ENCODE measurements at places on chromosomes 6 and 20. TPM values are rescaled to one million over a fixed set of nuclear protein-coding genes. Genes with fewer than 3 reads are reported as not detected.

DNA sequence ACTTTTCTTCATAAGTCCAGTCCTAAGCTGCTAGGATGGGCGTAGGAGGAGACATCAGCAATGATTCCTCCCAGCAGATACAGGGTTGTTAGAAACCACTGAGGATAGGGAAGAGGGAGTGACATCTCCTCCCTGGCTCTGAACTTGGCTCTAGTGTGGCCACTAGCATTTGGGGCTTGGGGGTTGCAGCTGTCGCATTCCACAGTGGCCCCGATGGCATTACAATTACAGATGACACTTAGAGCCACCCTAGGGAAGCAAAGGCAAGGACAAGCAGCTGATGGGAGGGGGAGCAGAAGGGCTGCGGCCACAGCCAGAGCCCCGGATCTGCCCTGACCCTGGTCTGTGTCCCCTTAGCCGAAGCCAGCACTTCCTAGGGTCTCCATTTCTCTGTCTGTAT, 9.5 kb upstream of the CDKN1A start:
- peaks cover 11% of the 10 kb centered on the region for H3K4me1 ChIP-seq
- DNase-seq: no peak
- H3K27ac ChIP-seq: no peak overlapping the region
- no peaks in the 10 kb centered on the region for H3K36me3 ChIP-seq

GRCh38 chr6:143221698-143222097, 161.0 kb downstream of the AIG1 start:
- H3K36me3 ChIP-seq: no peaks in the 10 kb centered on the region
- no peak for DNase-seq
- no peak overlapping the region for H3K4me3 ChIP-seq
- H3K27ac ChIP-seq: no peak overlapping the region
- no peaks in the 10 kb centered on the region for H3K27me3 ChIP-seq
- no peaks in the 10 kb centered on the region for H3K4me1 ChIP-seq

Gene SLC35F1
- total RNA-seq: 68.7 TPM

GRCh38 chr20:39563349-39563748, 601.2 kb downstream of the DHX35 start:
- H3K4me3 ChIP-seq: no peak overlapping the region
- H3K4me1 ChIP-seq: no peaks in the 10 kb centered on the region
- no peak overlapping the region for H3K27ac ChIP-seq
- H3K27me3 ChIP-seq: no peaks in the 10 kb centered on the region
- H3K36me3 ChIP-seq: no peaks in the 10 kb centered on the region

DNA sequence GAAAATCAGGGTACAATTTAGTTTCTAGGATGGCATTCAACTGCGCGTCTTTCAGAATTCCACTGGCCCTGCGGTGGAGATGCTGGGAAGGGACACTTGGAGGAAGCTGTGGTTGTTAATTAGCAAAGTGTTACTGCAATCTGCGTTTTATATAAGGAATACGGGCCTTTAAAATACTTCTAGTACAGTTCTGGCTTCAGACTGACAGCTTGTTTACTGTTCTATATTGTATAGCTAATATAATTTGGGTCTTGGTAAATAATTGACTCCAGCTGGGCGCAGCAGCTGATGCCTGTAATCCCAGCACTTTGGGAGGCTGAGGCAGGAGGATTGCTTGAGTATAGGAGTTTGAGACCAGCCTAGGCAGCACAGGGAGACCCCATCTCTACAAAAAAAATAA, 63.7 kb downstream of the MYB start:
- no peak overlapping the region for H3K4me3 ChIP-seq
- no peaks in the 10 kb centered on the region for H3K27me3 ChIP-seq
- H3K27ac ChIP-seq: no peak overlapping the region
- DNase-seq: no peak
- H3K4me1 ChIP-seq: no peaks in the 10 kb centered on the region

DNA sequence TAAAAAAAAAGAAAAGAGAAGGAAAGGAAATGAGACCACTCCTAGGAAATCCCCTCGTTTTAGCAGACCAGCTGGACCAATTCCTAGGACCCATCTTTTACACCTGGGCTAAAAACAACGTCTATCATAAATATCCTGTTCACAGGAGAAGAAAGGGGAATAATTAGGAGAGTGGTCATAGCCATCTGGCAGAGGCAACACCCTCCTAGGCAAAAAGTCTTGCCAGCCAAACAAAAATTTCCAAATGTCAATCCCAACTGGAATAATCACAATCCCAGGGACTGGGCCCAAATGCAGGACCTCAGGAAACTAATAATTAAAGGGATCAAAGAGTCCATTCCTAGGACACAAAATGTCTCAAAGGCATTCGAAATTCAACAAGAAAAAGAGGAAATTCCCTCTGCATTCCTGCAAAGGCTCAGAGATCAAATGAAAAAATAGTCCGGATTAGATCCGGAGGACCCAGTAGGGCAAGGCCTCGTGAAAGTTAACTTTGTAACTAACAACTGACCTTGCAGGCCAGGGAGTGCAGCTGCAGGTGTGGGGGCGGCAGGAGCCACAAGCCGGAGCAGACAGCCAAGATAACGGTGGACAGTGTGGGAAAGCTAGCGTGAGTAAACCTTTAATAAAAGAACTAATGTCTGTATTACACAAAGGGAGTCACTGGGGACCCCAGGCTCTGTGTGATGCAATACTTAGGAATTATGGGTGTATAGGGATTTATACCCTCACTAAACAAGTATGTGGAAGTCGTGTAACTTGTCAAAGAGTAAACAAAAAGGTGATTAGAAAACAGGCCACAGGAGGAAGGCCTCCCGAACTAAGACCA, 11.7 kb downstream of the LCA5 start:
- H3K4me1 ChIP-seq: peaks cover 3% of the 10 kb centered on the region
- H3K36me3 ChIP-seq: no peaks in the 10 kb centered on the region
- H3K4me3 ChIP-seq: no peak overlapping the region
- no peak overlapping the region for H3K27ac ChIP-seq

GRCh38 chr20:51029963-51030920, 7.3 kb upstream of the KCNG1 start:
- H3K36me3 ChIP-seq: no peaks in the 10 kb centered on the region
- H3K27me3 ChIP-seq: peaks cover 25% of the 10 kb centered on the region
- no peaks in the 10 kb centered on the region for H3K4me1 ChIP-seq
- H3K4me3 ChIP-seq: no peak overlapping the region

Gene FAM209B
- total RNA-seq: 0.50 TPM

Gene SLCO4A1
- 2.8 TPM for total RNA-seq

Gene FLRT3
- total RNA-seq: 53.7 TPM

DNA sequence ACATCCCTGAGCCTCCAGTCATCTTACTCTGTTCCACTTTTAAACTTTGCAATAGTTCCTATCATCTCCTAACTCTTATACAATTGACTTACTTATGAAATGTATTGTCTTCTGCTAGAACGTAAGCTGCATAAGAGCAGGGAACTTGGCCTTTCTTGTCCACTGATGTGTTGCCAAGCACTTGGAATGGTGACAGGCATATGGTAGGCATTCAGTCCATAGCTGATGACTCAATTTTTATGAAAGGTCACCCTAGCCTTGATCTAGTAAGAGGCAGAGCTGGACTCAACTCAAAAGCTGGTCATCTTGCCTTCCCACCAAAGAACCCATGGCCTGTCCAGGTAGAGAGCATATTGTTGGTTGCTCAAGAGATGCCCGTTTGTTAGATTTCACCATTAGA, 82.4 kb upstream of the FAM184A start:
- no peaks in the 10 kb centered on the region for H3K4me1 ChIP-seq
- no peak overlapping the region for H3K27ac ChIP-seq
- H3K36me3 ChIP-seq: no peaks in the 10 kb centered on the region
- no peaks in the 10 kb centered on the region for H3K27me3 ChIP-seq
- H3K4me3 ChIP-seq: no peak overlapping the region

DNA sequence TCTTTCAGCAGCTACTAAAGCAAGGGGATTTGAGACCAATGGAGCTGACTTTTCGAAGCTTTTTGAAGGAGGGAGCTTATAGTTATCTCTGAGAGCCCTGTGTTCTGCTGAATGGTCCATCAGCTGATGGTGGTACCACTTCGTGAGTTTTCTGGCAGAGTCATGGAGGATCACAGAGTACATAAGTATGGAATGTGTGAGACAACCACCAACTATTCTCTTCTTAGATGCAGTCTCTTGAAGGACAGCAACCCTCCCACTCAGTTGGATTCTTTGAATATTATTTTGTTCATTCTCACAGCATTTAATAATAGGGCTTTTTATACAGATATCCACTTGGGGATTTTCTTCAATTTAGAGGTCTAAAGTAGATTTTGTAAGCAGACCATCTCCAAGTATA, 75.3 kb downstream of the ELOVL2 start:
- no peak for DNase-seq
- no peak overlapping the region for H3K27ac ChIP-seq
- no peaks in the 10 kb centered on the region for H3K4me1 ChIP-seq

- H3K4me3 ChIP-seq: no peak overlapping the region
- no peaks in the 10 kb centered on the region for H3K4me1 ChIP-seq
- H3K36me3 ChIP-seq: no peaks in the 10 kb centered on the region
- H3K27ac ChIP-seq: no peak overlapping the region
- no peaks in the 10 kb centered on the region for H3K27me3 ChIP-seq
- DNase-seq: no peak
Measured at GRCh38 chr20:5665417-5665816, 84.8 kb upstream of the SHLD1 start.

GRCh38 chr6:170235391-170236125, 55.3 kb downstream of the DLL1 start:
- H3K36me3 ChIP-seq: no peaks in the 10 kb centered on the region
- H3K4me3 ChIP-seq: no peak overlapping the region
- H3K27ac ChIP-seq: no peak overlapping the region
- no peak for DNase-seq
- H3K4me1 ChIP-seq: peaks cover 8% of the 10 kb centered on the region
- no peaks in the 10 kb centered on the region for H3K27me3 ChIP-seq

DNA sequence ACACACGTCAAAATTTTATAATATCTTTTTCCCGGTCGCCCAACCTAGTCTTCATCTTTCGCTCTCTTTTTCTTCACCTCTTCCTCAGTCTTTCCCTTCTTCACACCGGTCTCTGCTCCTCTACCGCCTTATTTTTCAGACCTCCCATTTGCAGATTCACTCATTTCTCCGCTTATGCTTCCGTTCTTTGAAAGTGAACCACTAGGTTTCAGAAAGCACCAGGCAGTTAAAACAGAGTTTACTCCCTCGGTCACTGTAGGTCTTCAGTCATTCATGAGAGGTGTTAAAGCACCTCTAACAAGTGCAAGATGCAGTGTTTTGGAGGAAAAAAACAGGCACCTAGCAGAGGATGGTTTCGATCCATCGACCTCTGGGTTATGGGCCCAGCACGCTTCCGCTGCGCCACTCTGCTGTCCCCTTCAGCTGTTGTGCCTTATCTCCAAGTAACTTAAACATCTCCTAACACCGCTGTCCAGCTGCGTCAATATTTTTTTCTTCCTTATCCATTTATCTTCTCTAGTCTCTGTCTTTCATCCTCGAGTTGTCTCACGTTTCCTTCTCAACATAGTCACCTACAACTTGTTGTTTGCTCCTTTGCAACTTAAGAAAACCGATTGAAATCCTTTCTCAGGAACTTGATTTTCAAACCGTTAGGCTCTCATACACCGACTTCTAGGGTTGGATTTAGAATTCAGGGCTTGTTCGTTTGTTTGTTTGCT, 119.7 kb upstream of the ZNF184 start:
- no peak overlapping the region for H3K4me3 ChIP-seq
- no peak overlapping the region for H3K27ac ChIP-seq
- peak; percentile 71 for DNase-seq

GRCh38 chr6:151292974-151293687, 53.4 kb downstream of the AKAP12 start:
- no peak overlapping the region for H3K4me3 ChIP-seq
- DNase-seq: no peak
- H3K27ac ChIP-seq: peak overlapping the region; percentile 81
- no peaks in the 10 kb centered on the region for H3K36me3 ChIP-seq
- H3K27me3 ChIP-seq: no peaks in the 10 kb centered on the region

Gene COL20A1
- total RNA-seq: 10.3 TPM

Gene GUCA1A
- total RNA-seq: 1.5 TPM

GRCh38 chr20:8661229-8661952, 407.5 kb upstream of the PLCB4 start:
- H3K4me3 ChIP-seq: no peak overlapping the region
- no peaks in the 10 kb centered on the region for H3K27me3 ChIP-seq
- no peak overlapping the region for H3K27ac ChIP-seq
- no peak for DNase-seq
- no peaks in the 10 kb centered on the region for H3K36me3 ChIP-seq
- no peaks in the 10 kb centered on the region for H3K4me1 ChIP-seq

- DNase-seq: no peak
- no peak overlapping the region for H3K27ac ChIP-seq
- no peaks in the 10 kb centered on the region for H3K27me3 ChIP-seq
- H3K4me3 ChIP-seq: no peak overlapping the region
Measured at GRCh38 chr6:4860387-4860786, 84.2 kb downstream of the CDYL start.

Gene CRIP3
- 8.4 TPM for total RNA-seq

Gene ID4
- total RNA-seq: 109 TPM

- H3K27me3 ChIP-seq: no peaks in the 10 kb centered on the region
- H3K4me1 ChIP-seq: no peaks in the 10 kb centered on the region
- no peak overlapping the region for H3K4me3 ChIP-seq
Measured at GRCh38 chr20:1664911-1665310, 7.3 kb upstream of the SIRPG start.

- H3K4me1 ChIP-seq: peaks cover 4% of the 10 kb centered on the region
- H3K27ac ChIP-seq: no peak overlapping the region
- no peak overlapping the region for H3K4me3 ChIP-seq
- no peak for DNase-seq
- no peaks in the 10 kb centered on the region for H3K27me3 ChIP-seq
Measured at GRCh38 chr6:149127212-149127611, 190.3 kb upstream of the TAB2 start.

- H3K4me3 ChIP-seq: no peak overlapping the region
- no peaks in the 10 kb centered on the region for H3K4me1 ChIP-seq
- no peak overlapping the region for H3K27ac ChIP-seq
- no peaks in the 10 kb centered on the region for H3K27me3 ChIP-seq
- no peaks in the 10 kb centered on the region for H3K36me3 ChIP-seq
Measured at GRCh38 chr6:72699159-72699558, 77.3 kb downstream of the KCNQ5 start.

Gene SSTR4
- total RNA-seq: 0.89 TPM

DNA sequence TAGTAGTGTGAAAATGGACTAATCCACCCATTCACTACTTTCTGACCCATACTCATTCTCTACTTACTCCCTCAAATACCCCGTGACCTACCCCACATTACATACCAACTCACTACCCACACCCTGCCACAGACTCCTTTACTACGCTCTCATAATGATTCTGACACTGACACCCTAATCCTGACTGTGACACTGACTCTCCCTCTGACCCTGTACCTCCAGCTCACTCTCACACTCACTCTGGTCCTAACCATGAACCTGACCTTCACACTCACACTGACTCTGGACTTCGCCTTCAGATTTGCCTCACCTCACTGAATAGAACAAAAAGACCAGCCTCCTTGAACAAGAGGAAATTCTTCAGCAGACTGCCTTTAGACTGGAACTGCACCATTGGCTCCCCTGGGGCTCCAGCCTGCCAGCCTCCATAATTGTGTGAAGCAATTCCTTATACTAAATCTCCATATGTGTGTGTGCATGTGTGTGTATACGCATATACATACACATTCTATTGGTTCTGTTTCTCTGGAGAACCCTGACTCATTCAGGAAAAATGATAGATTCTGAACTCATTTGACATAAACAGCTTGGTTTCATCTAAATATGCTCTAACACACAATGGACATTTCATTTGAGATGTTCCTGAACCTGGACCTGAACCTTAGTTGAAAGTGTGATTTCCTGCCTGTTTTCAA, 10.5 kb upstream of the ZNF343 start:
- H3K36me3 ChIP-seq: no peaks in the 10 kb centered on the region
- H3K4me1 ChIP-seq: peaks cover 5% of the 10 kb centered on the region
- no peak overlapping the region for H3K27ac ChIP-seq
- peaks cover 2% of the 10 kb centered on the region for H3K27me3 ChIP-seq
- no peak for DNase-seq
- no peak overlapping the region for H3K4me3 ChIP-seq

GRCh38 chr20:40422656-40423055, 266.4 kb downstream of the MAFB start:
- no peaks in the 10 kb centered on the region for H3K4me1 ChIP-seq
- DNase-seq: no peak
- H3K27me3 ChIP-seq: no peaks in the 10 kb centered on the region
- H3K4me3 ChIP-seq: no peak overlapping the region
